Myometrial cell (primary cell): ENCODE measurements at places on chromosomes 1 and 21. TPM values are rescaled to one million over a fixed set of nuclear protein-coding genes. Genes with fewer than 3 reads are reported as not detected.

The EXTL1 gene
- total RNA-seq = 4.3 and 26.5 TPM in 2 replicates

The OR2T35 gene
- total RNA-seq = not detected in 2 replicates

The MCOLN3 gene
- 0.18 TPM in 1 of 2 replicates, not detected in the other for total RNA-seq

The TACSTD2 gene
- under 0.01 TPM in 1 of 2 replicates, not detected in the other for total RNA-seq

The FOXD2 gene
- total RNA-seq = under 0.01 and 0.29 TPM in 2 replicates

The ELF3 gene
- not detected in 2 replicates for total RNA-seq

The CSF3R gene
- not detected in 2 replicates for total RNA-seq

The FAM72D gene
- total RNA-seq = 0.86 and 3.2 TPM in 2 replicates

The BMP8B gene
- not detected in 2 replicates for total RNA-seq

The C1orf74 gene
- total RNA-seq = 3.0 and 4.3 TPM in 2 replicates

The F5 gene
- not detected in 2 replicates for total RNA-seq

The KANK4 gene
- total RNA-seq = not detected in 2 replicates

The OR2G6 gene
- not detected in 2 replicates for total RNA-seq

The FAM72C gene
- 2.5 and 3.5 TPM in 2 replicates for total RNA-seq

The ANKRD35 gene
- 4.8 and 5.5 TPM in 2 replicates for total RNA-seq

The GPR3 gene
- total RNA-seq = 0.18 and 0.86 TPM in 2 replicates

The MX2 gene
- 0.86 and 1.2 TPM in 2 replicates for total RNA-seq

The PLA2G2C gene
- not detected in 2 replicates for total RNA-seq

The STIL gene
- total RNA-seq = 14.7 and 15.2 TPM in 2 replicates

The RGS7 gene
- under 0.01 and 0.29 TPM in 2 replicates for total RNA-seq

The HPCA gene
- total RNA-seq = 0.29 TPM in 1 of 2 replicates, not detected in the other

The PLEKHN1 gene
- 0.29 and 1.8 TPM in 2 replicates for total RNA-seq

The HUNK gene
- not detected in 2 replicates for total RNA-seq

The F3 gene
- 26.9 and 36.0 TPM in 2 replicates for total RNA-seq

The OR2L8 gene
- not detected in 2 replicates for total RNA-seq

The CFAP57 gene
- total RNA-seq = under 0.01 and 0.35 TPM in 2 replicates

The CRYBG2 gene
- not detected in 2 replicates for total RNA-seq

The EXO1 gene
- 4.0 and 5.7 TPM in 2 replicates for total RNA-seq

The OPTC gene
- total RNA-seq = not detected in 2 replicates

The BLACAT1 gene
- not detected in 2 replicates for total RNA-seq

The AKR7A3 gene
- 0.86 and 0.89 TPM in 2 replicates for total RNA-seq

The SCYL3 gene
- 4.0 and 5.8 TPM in 2 replicates for total RNA-seq

The MRPL39 gene
- 20.8 and 31.0 TPM in 2 replicates for total RNA-seq

The COL16A1 gene
- total RNA-seq = 11.0 and 20.9 TPM in 2 replicates

The CITED4 gene
- 8.7 and 10.4 TPM in 2 replicates for total RNA-seq

The ESRRG gene
- total RNA-seq = under 0.01 and 0.18 TPM in 2 replicates

The TP73 gene
- 0.53 TPM in 1 of 2 replicates, not detected in the other for total RNA-seq

The PLCH2 gene
- total RNA-seq = not detected in 2 replicates

The DYNLT4 gene
- not detected in 2 replicates for total RNA-seq

The LEPR gene
- 6.1 and 9.4 TPM in 2 replicates for total RNA-seq
